ENCODE measurements at places on chromosomes 12 and 14.

DNA sequence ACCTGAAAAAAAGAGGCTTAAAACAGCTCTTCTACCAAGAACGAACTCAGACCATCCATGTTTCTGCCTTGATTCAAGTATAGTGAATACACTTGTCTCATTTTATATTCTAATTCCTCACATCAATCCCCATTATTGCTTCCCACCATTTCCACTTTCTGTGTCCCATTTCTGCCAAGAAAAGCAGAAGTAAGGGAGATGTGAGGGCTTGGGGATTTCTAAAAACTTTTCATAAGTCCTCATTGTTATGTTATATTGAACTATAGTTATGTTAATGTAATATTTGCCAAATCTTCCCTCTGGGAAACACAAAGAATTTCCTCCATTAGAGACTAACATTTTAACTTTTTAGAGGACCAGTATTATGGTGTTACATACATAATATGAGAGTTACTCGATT, 48.2 kb upstream of the PSMA6 start:
- no peak for DNase-seq

DNA sequence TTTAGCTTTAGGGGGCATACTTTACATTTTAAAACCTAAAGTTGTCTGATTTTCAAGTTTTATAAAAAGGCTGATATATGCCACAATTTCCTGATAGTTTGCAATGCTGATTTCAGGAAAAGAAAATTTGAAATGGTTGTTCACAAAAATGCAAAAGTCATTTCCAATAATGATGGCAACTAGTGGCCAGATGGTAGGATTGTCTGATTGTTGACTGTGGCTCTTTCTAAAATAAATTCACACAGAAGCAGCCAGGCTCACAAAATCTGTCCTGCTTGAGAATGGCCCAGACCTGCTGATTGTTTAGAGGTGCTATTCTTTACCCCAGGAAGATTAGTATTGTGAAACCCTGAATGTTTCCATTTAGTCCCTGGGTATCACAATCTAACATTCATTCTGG, 220.3 kb downstream of the NELL2 start:
- no peak for DNase-seq

DNA sequence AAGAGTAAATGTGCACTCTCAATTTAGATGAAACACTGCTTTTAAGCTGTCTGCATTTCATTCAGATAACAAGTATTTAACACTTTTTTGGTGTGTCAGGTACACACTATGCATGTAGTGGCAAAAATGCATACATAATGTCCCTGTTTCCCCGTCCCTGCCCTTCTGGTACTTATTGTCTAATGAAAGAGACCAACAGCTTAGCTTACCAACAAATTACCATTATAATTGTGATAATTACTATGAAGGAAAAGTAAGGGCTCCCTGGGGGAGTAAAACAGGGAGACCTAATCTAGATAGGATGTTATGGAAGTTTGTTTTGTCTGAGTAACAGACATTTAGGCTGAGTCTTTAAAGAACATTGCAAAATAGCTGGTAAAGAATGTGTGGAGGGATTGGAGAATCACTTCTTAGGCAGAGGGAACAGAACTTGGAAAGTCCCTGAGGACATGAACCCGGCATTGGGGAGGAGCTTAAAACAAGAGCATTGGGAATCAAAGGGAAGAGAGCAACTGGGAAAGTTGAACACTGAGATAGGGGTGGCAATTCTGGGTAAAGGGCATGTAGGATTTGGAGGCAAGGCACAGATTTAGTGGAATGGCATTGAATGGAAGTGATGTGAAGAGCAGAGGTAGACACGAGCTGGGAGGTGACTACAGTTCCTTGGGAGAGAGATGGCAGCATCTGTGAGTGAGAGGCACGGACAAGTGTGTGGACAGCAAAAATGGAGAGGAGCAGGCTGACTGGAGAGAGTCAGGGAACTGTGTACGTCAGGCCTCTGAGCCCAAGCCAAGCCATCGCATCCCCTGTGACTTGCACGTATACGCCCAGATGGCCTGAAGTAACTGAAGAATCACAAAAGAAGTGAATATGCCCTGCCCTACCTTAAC, 181.6 kb downstream of the GRIP1 start:
- no peak for DNase-seq

- no peak for DNase-seq
These were observed 62.8 kb upstream of the NAV3 start for GRCh38 chr12:77767756-77768343.

- no peak for DNase-seq
These were observed 14.9 kb upstream of the CELA1 start for GRCh38 chr12:51361161-51362016.
